ENCODE measurements at places on chromosomes 16 and 17. TPM values are rescaled to one million over a fixed set of nuclear protein-coding genes. Genes with fewer than 3 reads are reported as not detected.

Gene SLC43A2
- total RNA-seq, result 9.0 TPM

Gene KRT9
- not detected for total RNA-seq

Gene MAP2K6
- total RNA-seq, result 2.5 TPM

DNA sequence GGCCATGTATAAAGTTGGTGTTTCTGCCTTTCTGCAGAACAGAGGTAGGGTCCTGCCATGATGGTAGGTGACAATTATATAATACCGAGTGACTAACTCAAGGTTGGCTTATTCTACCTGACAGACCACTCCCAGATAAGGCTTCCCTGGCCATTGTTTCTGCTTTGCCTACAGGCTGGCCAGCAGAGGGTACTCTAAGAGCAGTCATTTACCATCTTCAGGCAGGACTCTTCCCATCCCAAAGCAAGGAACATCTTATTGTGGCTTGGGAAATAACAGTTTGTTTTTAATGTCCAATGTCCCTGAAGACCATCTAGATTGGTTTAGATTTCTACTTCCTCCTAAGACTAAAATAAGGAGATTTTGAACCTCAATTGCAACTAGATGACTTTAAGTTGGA is 74.1 kb downstream of the SNX11 start:
- no peak for DNase-seq

Data from CD8-positive, alpha-beta memory T cell (primary cell).